ENCODE measurements at places on chromosomes 2 and 18.

GRCh38 chr2:3785220-3785889 is 82.0 kb downstream of the DCDC2C start:
- DNase-seq = no peak

DNA sequence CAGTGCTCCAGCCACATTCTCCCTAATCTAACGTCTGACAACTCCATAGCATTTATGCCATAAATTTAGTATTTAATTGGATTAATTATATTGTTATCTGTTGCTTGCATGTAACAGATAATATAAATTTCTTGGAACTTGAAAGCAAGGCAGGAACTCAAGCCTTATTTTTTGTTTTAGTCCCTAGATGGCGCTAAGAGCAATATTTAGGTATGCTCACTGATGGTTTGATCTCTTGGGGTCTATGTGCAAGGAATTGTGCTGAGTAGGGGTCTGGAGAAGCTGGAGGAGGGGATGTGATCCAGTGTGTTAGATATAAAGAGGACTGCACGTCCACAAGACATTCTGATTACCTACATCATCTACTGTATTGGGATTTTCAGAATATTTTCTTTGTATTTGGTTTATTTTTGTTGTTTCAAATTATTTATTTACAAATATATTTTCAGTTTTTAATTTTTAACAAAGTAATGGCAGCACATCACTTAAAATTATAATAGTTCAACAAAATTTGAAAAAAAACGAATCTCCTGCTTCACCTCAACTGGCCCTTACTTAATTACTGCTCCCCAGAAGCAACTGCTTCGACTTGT is 32.8 kb downstream of the KATNAL2 start:
- DNase-seq = peak; percentile 54

DNA sequence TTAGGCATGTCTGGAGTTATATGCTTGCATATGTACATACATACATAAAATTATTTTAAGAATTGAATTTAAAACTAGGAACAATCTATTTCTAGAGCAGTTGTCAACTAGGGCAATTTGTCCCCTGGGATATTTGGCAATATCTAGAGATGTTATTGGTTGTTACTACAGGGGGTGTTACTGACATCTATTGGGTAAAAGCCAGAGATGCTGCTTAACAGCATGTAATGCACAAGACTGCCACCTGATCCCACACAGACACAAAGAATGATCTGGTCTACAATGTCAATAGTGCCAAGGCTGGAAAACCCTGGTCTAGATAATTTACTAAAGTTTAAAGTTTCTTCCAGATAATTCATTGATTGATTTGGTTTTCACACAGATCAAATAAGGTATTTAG is 185.3 kb downstream of the NYAP2 start:
- no peak for DNase-seq

DNA sequence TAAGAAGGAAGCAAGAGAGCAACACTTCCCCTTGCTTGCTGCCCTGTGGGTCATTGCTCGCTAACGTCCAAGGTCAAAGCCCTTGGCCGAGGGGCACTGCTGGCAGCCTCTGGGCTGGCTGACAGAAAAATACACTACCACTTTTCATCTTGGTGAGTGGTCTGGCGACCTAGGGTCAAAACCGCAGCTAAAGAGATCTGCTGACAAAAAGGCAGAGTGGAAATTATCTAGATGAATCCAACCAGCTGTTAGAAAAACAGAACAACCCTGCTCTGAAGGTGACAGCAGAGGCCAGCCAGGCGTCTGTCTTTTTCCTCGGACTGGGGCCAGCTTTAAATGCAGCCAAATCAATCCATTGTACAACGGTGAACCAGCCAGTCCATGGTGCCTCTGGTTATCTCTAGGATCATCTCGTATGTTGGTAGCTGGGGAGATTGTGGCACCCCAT is 92.6 kb downstream of the CD8B2 start:
- DNase-seq = no peak

DNA sequence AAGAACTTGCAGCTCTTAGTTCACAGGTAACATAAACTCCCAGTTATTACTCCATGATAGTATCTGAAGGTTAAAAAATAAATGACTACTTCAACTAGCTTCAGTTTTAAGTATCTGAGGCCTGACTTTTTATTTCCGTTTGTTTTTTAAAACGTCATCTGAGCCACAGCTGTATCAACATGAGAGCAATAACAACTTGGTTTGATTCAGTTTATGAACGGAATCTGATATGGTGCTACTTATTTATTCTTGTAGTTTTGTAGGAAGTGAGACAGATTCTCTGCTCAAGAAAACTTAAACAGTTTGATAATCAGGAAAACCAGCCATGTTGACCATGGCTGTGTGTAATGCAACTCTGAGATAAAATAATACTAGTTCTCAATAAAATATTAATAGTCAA is 34.9 kb downstream of the NAB1 start:
- DNase-seq = no peak

GRCh38 chr2:8860239-8860638 is 22.8 kb upstream of the KIDINS220 start:
- DNase-seq = no peak
